ENCODE measurements at places on chromosomes 3 and 15. TPM values are rescaled to one million over a fixed set of nuclear protein-coding genes. Genes with fewer than 3 reads are reported as not detected.

AADACL2 gene
- not detected for total RNA-seq

A4GNT gene
- total RNA-seq: not detected

GABRA5 gene
- not detected for total RNA-seq

BHLHE40 gene
- 225 TPM for total RNA-seq

SH2D7 gene
- 0.11 TPM for total RNA-seq

GPR176 gene
- total RNA-seq: 0.14 TPM

GOLGA6L4 gene
- 4.6 TPM for total RNA-seq

PDCD10 gene
- total RNA-seq: 52.8 TPM

TEX55 gene
- total RNA-seq: not detected

LTF gene
- not detected for total RNA-seq

DZIP1L gene
- 0.40 TPM for total RNA-seq

GXYLT2 gene
- not detected for total RNA-seq

ACOX2 gene
- total RNA-seq: not detected

ATRIP gene
- total RNA-seq: 17.0 TPM

APOD gene
- total RNA-seq: not detected

GPR160 gene
- 9.7 TPM for total RNA-seq

KY gene
- total RNA-seq: not detected

CYP1A2 gene
- not detected for total RNA-seq

CPN2 gene
- total RNA-seq: not detected

PPP2R3A gene
- 0.23 TPM for total RNA-seq

KBTBD13 gene
- total RNA-seq: not detected

TPRG1 gene
- 50.9 TPM for total RNA-seq

ZBTB20 gene
- total RNA-seq: 27.4 TPM

Measured in activated naive CD8-positive, alpha-beta T cell treated with anti-CD3 and anti-CD28 coated beads, Interleukin-2, amount 10 ng/mL, durations not matched to agents 7 days and 5 days (primary cell).